Stimulated activated CD4-positive, alpha-beta T cell treated with anti-CD3 and anti-CD28 coated beads, TNF-alpha, amount 100 ng/mL, for 1 hour (primary cell): ENCODE measurements at places on chromosomes 13 and 19.

DNA sequence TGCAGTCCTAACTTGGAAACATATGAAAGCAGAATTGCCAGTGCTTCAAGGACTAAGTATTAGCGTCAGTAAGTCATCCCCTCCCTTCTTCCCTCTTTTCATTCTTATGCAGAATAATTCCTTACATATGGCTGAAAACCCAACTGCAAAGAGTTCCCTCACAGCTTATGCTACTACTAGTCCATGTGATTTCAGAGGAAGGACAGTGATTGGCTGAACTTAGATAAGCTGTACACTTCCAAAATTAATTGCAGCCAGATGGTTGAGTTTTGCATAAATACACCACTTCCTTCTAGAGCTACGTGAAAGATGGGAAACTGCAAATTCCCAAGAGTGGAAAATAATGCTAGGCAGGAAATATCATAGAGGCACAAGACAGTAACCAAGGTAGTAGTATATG, 730.4 kb downstream of the OLFM4 start:
- no peak for DNase-seq

DNA sequence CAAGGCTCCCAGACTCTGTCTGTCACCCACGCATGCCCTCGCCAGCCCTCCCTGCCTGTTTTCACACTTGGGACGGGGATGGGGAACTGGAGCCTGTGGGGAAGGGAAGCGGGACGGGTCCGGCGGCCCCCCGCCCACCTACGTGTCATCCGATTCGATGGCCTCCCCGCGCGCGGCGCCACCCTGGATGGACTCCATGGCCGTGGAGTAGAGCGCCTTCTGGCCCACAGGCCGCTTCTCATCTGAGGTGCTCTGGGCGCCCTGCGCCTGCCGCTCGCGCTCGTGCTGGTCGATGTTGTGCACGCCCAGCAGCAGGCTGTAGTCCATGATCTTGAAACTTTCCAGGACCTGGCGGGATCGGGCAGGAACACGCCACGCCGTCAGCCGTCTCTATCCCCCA, 25.1 kb upstream of the CACTIN start:
- no peak for DNase-seq

- no peak for DNase-seq
Observed at GRCh38 chr19:31344403-31344802, 4.8 kb downstream of the TSHZ3 start.

GRCh38 chr19:28582344-28582743, 630.6 kb downstream of the UQCRFS1 start:
- no peak for DNase-seq

- peak; percentile 51 for DNase-seq
Observed at GRCh38 chr19:42253245-42254088, 1.5 kb downstream of the ERF start.

GRCh38 chr13:51682686-51683085, 98.4 kb downstream of the WDFY2 start:
- DNase-seq, result no peak

- no peak for DNase-seq
Observed at GRCh38 chr13:73136776-73137175, 78.0 kb downstream of the KLF5 start.

- no peak for DNase-seq
Observed at GRCh38 chr19:35540356-35540927, 5.0 kb upstream of the TMEM147 start.

DNA sequence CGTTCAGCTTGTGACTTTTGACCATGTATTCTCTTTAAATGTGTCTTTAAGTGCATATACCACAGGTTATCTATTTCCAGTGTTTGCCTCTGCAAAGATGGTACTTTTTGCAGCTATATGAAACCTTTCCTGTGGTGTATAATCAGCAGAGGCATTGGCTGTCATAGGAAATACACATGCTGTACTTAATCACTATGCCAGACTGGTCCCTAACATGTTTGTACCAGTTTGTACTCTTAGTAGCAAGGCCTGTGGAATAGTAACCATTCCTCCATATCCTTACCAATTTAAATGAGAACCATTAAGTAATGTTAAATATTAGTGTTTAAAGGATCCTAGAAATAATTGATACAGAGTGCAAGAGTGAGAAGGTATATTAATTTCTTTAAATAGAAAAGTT, 69.8 kb downstream of the CDK8 start:
- no peak for DNase-seq

DNA sequence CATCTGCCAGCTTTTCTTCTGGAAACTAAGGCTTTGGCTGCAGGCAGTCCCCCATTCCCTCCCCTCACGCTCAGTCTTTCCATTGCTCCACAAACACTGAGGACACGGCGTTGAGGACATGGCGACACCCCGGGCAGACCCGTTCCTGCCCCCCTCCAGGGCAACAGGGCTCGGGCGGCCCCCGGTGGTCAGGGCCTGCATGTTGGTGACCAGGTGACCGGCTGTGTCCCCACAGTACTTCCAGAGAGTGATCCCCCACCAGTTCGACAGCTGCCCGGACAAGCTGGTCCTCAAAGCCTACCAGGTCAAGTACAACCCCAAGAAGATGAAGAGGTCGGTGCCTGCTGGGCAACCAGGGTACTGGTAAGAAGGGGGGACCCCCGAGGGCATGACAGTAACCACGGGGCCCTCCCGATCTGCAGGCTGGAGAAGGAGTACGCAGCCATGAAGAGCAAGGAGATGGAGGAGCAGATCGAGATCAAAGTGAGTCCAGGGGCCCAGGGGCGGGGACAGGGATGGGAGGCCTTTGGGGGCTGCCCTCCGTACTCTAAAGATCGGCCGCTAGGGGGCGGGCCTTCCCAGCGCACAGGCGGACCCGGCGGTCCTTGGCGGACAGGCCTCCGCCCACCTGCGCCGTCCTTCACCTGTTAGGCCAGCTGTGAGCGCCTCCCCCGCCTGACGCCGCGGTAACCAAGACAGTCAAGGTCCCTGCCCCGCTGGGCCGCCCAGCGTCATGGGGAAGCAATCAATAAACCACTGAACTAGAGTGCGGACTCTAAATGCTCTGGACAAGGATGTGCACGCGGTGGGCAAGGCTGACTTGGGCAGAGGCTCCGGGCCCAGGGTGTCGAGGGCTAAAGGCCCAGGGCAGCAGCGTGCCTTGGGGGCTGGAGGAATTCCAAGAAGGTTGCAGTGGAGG, 21.1 kb downstream of the PRR36 start:
- no peak for DNase-seq

DNA sequence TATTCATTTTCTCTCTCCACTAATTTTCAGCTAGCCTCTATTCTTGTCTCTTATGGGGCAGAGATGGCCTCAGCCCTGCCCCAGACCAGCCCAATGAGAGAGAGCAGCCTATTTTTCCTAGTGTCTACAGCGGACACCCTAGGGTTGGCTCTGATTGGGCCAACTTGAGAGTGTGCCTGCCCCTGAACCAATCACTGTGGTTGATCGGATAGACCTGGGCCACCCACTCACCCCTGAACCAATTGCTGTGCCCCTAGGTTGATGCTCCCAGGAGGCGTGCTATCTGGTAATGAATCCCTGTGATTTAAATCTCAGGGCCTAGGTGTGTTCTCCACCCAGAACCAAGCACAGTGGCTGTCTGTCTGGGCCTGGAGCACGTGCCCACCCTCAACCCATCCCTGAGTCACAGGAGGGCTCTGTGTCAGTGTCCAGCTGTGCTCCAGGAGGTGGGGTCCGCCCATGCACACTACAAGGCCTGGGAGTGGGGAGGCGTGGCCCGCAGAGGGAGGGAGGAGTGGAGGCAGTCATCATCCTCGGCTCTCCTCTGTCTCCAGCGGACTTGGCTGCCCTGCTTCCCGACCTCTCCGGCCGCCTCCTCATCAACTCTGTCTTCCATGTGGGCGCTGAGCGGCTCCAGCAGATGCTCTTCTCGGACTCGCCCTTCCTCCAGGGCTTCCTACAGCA, 14.9 kb upstream of the SCN1B start:
- DNase-seq, result no peak

GRCh38 chr13:99585609-99586008, 84.3 kb downstream of the TM9SF2 start:
- DNase-seq, result no peak

GRCh38 chr19:46494146-46494940, 1.3 kb downstream of the PNMA8B start:
- no peak for DNase-seq

GRCh38 chr13:97945792-97946419, 7.6 kb upstream of the IPO5 start:
- no peak for DNase-seq
